ENCODE measurements at places on chromosomes 4 and X. TPM values are rescaled to one million over a fixed set of nuclear protein-coding genes. Genes with fewer than 3 reads are reported as not detected.

GRCh38 chr4:32864713-32865351 is 2144.7 kb downstream of the PCDH7 start:
- DNase-seq: no peak

DNA sequence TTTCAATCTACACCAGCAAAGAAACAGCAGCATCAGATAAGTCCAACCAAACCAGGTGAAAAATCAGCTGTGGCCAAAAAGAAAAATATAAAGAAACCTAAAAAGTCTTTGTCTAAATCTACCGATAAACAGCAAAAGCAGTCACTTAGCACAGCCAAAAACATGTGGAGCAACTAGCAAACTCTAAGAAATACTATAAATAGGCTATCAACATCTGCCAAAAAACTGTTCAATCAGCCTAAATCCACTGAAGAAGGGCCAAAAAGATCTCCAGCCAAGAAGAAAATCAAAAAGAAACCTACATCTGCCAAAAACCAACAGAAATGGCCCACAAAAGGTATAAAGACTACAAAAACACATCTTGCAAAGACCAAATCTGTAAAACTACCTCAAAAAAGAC is 36.7 kb upstream of the CABS1 start:
- DNase-seq: no peak

SORBS2 gene
- 82.2 TPM for total RNA-seq

DRP2 gene
- total RNA-seq: 0.21 TPM

NAA11 gene
- total RNA-seq: not detected

SATL1 gene
- 0.09 TPM for total RNA-seq

DNA sequence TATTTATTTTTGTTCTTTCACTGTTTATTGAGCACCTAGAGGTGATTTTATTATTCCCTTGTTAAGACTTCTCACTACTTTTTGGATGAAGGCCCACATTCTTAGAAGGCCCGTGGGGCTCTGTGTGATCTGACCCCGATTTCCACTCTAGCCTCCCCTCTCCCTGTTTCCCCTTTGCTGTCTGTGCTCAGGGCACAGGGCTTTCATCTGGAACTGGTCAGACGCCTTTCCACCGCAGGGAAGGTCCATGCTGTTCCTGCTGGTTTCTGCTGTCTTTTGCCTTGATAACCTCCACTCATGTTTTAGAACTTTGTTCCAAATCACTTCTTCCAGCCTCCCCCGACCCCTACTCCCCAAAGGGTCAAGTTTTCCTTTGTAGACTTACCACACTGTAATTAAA is 31.3 kb upstream of the ANAPC4 start:
- DNase-seq: no peak

Measured in left colon (tissue), 2 donors.